Osteoblast (primary cell): ENCODE measurements at places on chromosomes 2 and 18. TPM values are rescaled to one million over a fixed set of nuclear protein-coding genes. Genes with fewer than 3 reads are reported as not detected.

LAMA1 gene
- total RNA-seq = 8.3 and 11.2 TPM in 2 replicates

CRYBA2 gene
- total RNA-seq = not detected in 2 replicates

GGCX gene
- total RNA-seq = 40.9 and 52.5 TPM in 2 replicates

SOX11 gene
- 0.59 and 0.72 TPM in 2 replicates for total RNA-seq

UGT1A4 gene
- not detected in 2 replicates for total RNA-seq

GRCh38 chr2:127122361-127123027 lies 15.5 kb upstream of the BIN1 start:
- H3K36me3 ChIP-seq = no peaks in the 10 kb centered on the region
- no peaks in the 10 kb centered on the region for H3K4me1 ChIP-seq
- no peak overlapping the region for H3K4me3 ChIP-seq
- no peak overlapping the region for H3K27ac ChIP-seq

DNA sequence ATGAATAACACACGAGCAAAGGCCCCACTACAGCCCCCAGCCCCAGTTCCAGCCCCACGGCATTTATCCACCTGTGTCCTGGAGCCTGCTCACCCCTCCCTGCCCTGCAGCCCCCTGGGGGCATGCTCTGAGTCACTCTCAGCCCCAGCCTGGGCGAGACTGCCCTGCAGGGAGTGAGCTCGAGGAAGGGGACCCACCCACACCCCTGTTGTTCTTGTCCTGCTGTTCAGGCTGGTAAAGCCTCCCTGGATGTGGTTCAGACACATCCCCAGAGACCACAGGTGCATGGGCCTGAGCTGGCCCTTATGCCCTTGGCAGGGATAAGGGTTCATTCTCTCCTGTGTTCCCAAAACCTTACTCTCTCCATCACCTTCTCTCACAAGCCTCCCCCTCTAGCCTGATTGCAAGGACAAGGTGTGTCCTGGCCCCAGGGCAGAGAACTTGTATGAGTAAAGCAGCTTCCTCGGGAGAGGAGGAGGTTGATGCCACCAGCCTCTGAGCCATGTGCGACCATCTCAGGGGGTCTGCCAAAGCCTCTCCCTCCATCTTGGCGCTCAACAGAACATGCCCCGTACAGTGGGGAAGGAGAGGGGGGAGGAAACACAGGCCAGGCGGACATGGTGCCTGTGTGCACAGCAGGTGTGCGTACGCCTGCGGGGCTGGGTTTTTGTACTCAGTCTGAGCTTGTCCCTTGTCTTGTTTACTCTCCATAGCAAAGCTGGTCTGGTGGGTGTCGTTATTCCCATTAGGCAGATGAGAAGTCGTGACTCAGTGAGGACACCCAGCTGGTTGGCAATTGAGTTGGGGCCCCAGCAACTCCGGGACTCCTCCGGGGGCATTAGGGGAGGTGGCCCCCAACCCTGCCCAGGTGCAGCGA lies 64.4 kb downstream of the CIB4 start:
- H3K4me1 ChIP-seq = no peaks in the 10 kb centered on the region
- H3K4me3 ChIP-seq = no peak overlapping the region
- H3K27me3 ChIP-seq = peaks cover 51% of the 10 kb centered on the region
- H3K27ac ChIP-seq = no peak overlapping the region
- peak; percentile 72 for DNase-seq
- no peaks in the 10 kb centered on the region for H3K36me3 ChIP-seq

- H3K36me3 ChIP-seq = no peaks in the 10 kb centered on the region
- DNase-seq = no peak
- H3K4me3 ChIP-seq = no peak overlapping the region
- no peaks in the 10 kb centered on the region for H3K4me1 ChIP-seq
Measured at GRCh38 chr2:21759819-21760218, 636.1 kb downstream of the TDRD15 start.

- no peaks in the 10 kb centered on the region for H3K27me3 ChIP-seq
- H3K27ac ChIP-seq = no peak overlapping the region
- peaks cover 2% of the 10 kb centered on the region for H3K4me1 ChIP-seq
- no peak overlapping the region for H3K4me3 ChIP-seq
- no peak for DNase-seq
Measured at GRCh38 chr2:158979772-158980171, 11.3 kb downstream of the TANC1 start.

DNA sequence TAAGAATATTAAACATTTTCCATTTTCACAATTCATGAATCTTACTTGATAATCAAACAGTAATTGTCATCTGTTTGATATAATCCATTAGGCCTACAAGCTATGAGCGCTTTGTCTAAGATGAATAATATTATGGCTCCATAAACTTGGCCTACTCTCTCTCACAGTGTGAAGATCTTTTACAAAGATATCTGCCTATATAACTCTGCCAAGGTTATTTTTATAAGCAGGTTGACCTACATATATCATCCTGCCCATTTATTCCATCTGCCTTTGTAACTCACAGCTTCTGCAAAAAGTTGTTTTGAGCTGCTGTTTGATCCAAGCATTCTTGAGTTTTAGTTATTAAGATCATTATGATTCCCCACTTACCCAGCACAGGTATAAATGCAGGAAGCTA lies 158.3 kb downstream of the PDE11A start:
- no peaks in the 10 kb centered on the region for H3K4me1 ChIP-seq
- no peak overlapping the region for H3K27ac ChIP-seq
- no peak overlapping the region for H3K4me3 ChIP-seq
- no peaks in the 10 kb centered on the region for H3K27me3 ChIP-seq
- no peak for DNase-seq

- H3K4me1 ChIP-seq = no peaks in the 10 kb centered on the region
- H3K4me3 ChIP-seq = no peak overlapping the region
- H3K27ac ChIP-seq = no peak overlapping the region
- no peaks in the 10 kb centered on the region for H3K27me3 ChIP-seq
- DNase-seq = no peak
- H3K36me3 ChIP-seq = no peaks in the 10 kb centered on the region
Measured at GRCh38 chr18:69599377-69599776, 198.7 kb downstream of the DOK6 start.
